Stomach (tissue), 19 donors: ENCODE measurements at places on chromosomes 11 and 22.

DNA sequence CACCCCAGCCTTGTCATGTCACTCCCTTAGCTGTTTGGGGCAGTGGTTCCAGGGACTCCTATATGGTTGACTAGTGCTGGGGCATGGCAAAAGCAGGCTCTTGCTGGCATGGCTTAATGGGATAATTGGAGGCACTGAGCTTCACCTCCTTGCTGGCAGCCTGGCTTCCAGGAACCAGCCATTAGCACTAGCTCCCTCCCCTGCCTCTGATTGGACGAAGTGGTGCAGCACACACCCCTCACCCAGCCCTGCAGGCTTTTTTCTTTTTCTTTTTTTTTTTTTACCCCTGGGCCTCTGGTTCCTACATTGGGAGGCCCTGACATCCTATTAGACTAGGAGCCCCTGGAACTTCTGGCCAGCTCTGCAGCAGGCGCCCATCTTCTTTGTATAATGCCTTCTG, 18.6 kb downstream of the PHLDB1 start:
- DNase-seq, result no peak

DNA sequence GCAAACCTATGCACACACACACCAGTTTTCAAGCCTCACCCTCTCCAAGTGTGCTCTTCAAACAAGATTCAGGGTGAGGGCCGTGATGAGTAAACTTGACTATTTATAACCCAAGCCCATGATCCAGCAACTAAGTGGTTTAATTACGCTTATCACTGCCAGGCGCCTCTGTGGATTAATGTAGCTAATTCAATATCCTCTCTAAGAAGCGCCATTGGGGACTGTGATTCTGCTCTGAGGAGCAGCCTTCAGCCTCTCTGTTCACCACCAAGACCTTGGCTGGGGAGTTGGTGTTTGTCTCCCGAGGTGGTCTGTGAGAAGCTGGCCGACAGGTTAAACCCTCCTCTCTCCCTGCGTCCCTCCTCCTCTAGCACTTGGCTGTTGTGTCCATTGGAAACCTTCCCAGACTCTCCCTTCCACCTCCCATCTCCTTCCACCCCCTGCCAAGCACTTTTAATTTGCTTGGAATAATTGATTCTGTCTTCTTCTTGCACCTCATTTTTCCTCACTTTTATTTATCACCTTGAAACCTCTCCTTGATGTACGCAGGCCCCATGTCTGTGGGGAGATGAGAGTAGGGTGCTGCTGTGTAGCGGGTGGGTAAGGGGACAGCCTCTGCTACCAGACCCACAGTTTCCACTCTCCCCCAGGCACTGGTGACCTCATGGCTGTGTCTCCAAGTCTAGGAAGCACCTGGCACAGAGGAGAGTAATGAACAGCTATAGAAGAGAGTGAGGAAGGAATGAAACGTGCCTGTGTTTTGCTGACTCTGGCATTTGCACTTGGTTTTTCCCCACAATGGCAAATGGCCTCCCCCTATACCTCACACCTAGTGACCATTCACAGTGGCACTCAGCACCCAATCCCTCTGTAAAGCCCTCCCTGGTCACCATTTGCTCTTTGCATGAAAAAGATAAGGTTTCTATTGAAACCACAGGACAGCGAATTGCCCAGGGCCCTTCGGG, 236.6 kb downstream of the GRIK4 start:
- no peak for DNase-seq

GRCh38 chr11:33021937-33022336, 6.3 kb downstream of the DEPDC7 start:
- DNase-seq, result no peak

GRCh38 chr22:36991206-36991605, 28.0 kb downstream of the TST start:
- DNase-seq, result no peak

GRCh38 chr11:116911976-116912734, 74.7 kb upstream of the APOA1 start:
- no peak for DNase-seq
